A549 treated with DMSO at 1 μM for 4 hours (cell line): ENCODE measurements at places on chromosomes 7 and 10. TPM values are rescaled to one million over a fixed set of nuclear protein-coding genes. Genes with fewer than 3 reads are reported as not detected.

The DYNC1I1 gene
- 0.14 to 0.36 TPM in 2 of 5 replicates, not detected in the others for total RNA-seq

The DNAJB6 gene
- total RNA-seq: 99.0 to 142 TPM (median 115 TPM) in 5 replicates

The MYH16 gene
- total RNA-seq: 0.64 to 1.3 TPM (median 0.88 TPM) in 5 replicates

The RHOBTB1 gene
- 5.1 to 7.1 TPM (median 7.0 TPM) in 5 replicates for total RNA-seq

The NRCAM gene
- total RNA-seq: 70.5 to 98.1 TPM (median 90.7 TPM) in 5 replicates

The C10orf105 gene
- not detected in 5 replicates for total RNA-seq

The TEX47 gene
- total RNA-seq: not detected in 5 replicates

The MEPCE gene
- 39.3 to 50.6 TPM (median 43.3 TPM) in 5 replicates for total RNA-seq

The ACTL6B gene
- total RNA-seq: not detected in 5 replicates

The PPP1R3A gene
- total RNA-seq: not detected in 5 replicates

The NACAD gene
- total RNA-seq: 0.11 to 0.34 TPM (median 0.18 TPM) in 5 replicates

The RET gene
- 0.41 to 0.81 TPM (median 0.71 TPM) in 5 replicates for total RNA-seq

The JCAD gene
- total RNA-seq: 8.8 to 9.8 TPM (median 9.1 TPM) in 5 replicates
